SK-N-SH (cell line): ENCODE measurements at places on chromosomes 16 and 17. TPM values are rescaled to one million over a fixed set of nuclear protein-coding genes. Genes with fewer than 3 reads are reported as not detected.
A peak's percentile ranks its signal among the peaks of the same experiment; 100 is the strongest.

RAMP2 gene
- polyA plus RNA-seq, result 2.5 and 3.0 TPM in 2 replicates

FAM20A gene
- not detected in 2 replicates for polyA plus RNA-seq

- H3K36me3 ChIP-seq, result no peaks in the 10 kb centered on the region
- H3K4me3 ChIP-seq, result no peak within 1 kb of the TSS
- H3K4me1 ChIP-seq, result no peaks in the 10 kb centered on the region
- peaks cover 33% of the 10 kb centered on the region; the same call in 1 of the 2 replicates for H3K27me3 ChIP-seq
- no peak within 1 kb of the TSS for H3K27ac ChIP-seq
- DNase-seq, result peak; percentile 60
Observed at GRCh38 chr17:8965394-8966168, at the start of gene PIK3R5. TSS of gene PIK3R5 (minus strand) at chr17:8965707. CDS start at chr17:8911494, 54,213 bp downstream.

- DNase-seq, result no peak
- no peak overlapping the region for H3K27ac ChIP-seq
- no peaks in the 10 kb centered on the region for H3K36me3 ChIP-seq
- H3K4me3 ChIP-seq, result no peak overlapping the region
- H3K27me3 ChIP-seq, result peaks cover 47% of the 10 kb centered on the region
- no peaks in the 10 kb centered on the region for H3K4me1 ChIP-seq
Observed at GRCh38 chr16:31519759-31520431, 7.8 kb upstream of the AHSP start.

- H3K27me3 ChIP-seq, result no peaks in the 10 kb centered on the region
- DNase-seq, result no peak
- H3K36me3 ChIP-seq, result no peaks in the 10 kb centered on the region
- no peaks in the 10 kb centered on the region for H3K4me1 ChIP-seq
- no peak overlapping the region for H3K4me3 ChIP-seq
- H3K27ac ChIP-seq, result no peak overlapping the region
Observed at GRCh38 chr16:51875834-51876600, 670.9 kb downstream of the TOX3 start.

DNA sequence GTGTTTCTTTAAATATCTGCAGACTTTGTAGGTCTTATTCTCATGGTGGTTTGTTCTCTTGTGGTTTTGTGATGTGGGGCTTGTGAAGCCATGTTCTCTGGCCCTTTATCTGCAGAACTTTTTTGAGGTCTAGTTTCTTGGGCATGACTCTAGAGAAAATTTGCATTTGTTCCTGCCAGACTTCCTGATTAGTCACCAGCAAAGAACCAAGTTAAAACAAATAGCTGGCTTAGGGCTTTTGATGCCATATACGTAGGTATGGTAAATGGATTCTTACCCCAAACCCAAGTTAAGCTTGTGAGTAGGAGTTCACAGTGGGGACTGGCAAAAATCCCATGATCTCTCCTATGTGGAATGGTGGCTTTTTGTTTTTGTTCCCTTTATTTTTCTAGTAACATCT, 68.7 kb upstream of the IRX3 start:
- no peaks in the 10 kb centered on the region for H3K4me1 ChIP-seq
- H3K27me3 ChIP-seq, result no peaks in the 10 kb centered on the region
- no peak overlapping the region for H3K27ac ChIP-seq
- no peak for DNase-seq
